ENCODE measurements at places on chromosomes 2 and 18.

GRCh38 chr2:19702267-19702666 is 199.5 kb downstream of the TTC32 start:
- DNase-seq = no peak

DNA sequence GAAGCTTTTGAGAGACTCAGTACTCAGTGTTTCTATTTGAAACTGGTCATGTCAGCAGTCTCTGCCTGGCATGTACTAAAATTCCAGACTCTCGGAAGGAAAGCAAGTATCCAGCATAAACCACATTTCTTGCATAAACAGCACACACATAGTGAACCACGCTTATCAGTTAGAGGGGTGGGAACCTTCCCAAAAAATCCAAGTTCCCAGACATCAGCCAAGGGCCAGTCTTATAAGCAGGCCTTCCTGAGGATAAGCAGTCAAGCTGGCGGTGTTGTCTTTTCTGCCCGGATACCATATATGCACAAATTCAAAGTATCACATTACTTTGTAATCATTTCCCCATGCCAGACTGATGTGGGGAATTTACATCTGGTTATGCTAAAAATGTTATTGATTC is 73.6 kb downstream of the ST6GAL2 start:
- DNase-seq = no peak

DNA sequence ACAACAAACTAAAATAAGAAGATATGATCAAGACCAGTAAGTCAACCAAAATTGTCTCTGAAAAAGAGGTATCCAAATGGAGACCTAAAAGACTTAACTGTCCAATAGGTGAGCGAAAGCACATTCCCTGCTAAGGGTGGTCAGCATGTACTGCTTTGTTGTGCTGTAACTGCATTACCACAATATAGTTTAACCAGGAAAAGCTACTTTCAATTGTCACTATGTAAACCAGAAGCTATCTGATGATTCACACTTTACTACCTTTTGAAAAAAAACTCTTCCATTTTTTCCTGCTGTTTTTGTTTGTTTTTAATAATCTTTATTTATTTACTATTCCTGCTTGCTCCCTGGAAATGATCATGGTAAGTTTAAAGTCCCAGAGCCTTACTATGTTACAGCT is 36.1 kb downstream of the ASXL2 start:
- no peak for DNase-seq

- no peak for DNase-seq
Observed at GRCh38 chr2:72155737-72156136, 8.1 kb upstream of the CYP26B1 start.

DNA sequence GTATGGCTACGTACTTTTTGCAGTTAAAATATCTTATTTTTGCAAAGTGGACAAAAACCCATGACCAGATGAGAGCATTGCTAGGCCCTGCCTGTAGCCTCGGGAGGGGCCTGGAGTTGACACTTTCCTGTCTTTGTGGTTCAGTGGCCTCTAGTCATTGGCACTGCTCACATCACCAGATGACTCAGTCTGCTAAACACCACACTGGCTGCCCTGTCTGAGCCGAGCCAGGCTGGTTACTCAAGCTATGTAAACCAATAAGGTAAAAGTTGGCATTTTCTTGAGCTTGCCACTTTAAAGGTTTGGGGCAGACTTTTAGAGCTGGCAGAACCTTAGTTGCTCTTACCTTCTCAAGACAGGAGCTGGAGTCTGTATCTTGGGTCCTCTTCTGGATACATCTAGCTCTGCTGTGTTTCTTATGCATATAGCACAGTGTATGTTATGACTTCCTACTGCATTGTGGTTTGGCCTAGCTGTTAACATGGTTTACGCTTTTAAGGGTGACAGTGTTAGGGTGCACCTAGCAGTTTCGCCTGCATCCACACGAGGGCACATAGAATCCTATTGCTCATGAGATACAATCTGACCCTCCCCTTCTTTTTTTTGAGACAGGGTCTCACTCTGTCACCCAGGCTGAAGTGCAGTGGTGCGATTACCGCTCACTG is 76.4 kb downstream of the AP1S3 start:
- DNase-seq = no peak

- DNase-seq = no peak
Observed at GRCh38 chr2:179376881-179377280, 112.2 kb upstream of the SESTD1 start.

GRCh38 chr2:16709769-16710168 is 44.1 kb upstream of the CYRIA start:
- DNase-seq = no peak

- DNase-seq = no peak
Observed at GRCh38 chr2:44928483-44929158, 12.9 kb upstream of the SIX3 start.

DNA sequence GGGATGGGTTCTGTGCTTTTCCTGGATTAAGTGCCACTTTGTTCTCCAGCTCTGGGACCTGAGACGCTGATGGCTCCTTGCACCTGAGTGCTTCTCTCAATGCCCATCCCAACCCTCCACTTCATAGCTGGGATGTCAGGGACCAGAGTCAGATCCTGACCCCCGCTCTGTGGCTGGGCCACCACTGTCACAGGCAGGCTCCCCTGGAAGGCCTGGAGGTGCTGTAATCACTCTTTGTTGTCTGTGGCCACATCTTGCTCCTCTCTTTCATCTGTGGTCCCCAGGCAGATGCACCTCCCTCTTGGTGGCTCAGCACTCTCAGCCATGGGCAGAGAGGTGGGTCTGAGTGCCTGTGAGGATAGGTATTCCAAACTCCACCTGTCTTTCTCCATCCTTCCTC is 62.4 kb downstream of the CAPN13 start:
- no peak for DNase-seq

GRCh38 chr18:57397440-57398132 is 37.6 kb upstream of the ONECUT2 start:
- DNase-seq = no peak

DNA sequence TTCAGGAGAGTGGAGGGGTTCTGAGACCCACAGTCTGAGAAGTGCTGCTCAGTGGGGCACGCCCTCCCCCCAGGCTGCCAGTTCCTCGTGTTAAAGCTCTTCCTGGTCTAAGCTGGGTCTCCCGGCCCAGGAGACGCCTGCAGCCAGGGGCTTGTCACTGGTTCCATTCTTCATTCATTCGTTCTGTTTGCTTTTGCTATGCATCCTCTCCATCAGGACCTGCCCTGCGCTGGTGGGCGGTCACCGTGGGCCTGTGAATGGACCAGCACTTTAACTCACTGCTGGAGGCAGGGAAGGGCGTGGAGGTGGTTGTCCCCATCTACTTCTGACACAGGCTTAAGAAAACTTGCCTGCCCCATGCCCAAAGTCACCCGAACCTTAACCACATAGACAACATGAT is 272.8 kb upstream of the HDAC4 start:
- DNase-seq = no peak

DNA sequence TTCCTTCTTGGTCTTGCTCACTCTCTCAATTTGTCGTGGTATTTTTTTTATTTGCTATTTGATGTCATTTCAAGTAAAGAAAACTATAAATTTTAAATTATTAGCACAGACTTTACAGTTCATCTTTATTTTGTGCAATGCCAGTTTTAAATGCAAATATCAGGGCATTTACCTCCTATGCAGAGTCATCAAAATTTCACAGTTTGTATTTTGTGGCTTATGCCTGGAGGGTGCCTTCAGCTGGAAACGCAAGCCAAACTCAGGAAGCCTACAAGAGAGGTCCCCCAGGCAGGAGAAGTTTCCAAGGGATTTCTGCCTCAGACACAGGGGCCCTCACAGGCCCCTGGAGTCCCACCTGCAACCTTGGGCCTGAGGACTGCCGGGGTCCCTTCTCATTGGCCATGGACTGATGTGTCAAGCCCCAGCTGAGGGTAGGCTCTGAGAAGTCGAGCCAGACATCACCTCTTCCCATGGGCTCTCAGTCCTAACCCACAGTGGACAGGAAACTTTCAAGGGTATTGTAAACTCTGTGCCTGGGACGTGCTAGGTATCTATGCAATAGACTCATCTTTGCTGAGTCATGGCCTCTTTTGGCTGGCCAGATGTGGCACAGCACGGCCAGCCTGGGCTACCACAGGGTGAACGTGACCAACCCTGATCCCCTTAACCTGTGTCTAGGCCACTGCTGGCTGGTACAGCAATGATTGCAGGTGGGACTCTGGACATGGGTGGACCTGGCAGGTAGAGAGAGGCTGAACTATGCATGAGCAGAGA is 236.5 kb downstream of the CELF4 start:
- DNase-seq = no peak

DNA sequence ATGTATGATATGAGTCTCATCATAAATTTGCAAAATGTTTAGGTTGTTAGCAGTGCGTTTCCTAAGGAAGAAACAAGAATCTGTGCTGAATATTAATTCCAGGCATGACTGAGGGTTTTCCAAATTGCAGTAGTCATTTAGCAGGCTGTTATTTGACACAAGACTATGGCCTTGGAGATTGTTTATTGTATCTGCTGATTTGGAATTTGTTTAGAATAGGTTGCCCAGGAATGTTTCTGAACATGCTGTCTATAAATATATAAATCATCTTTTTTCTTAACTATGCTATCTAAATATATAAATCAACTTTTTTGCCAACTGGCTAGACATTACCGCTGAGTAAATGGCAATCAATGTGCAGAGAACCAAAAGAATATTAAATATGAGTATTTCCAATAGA is 90.9 kb downstream of the DOK6 start:
- no peak for DNase-seq

- no peak for DNase-seq
Observed at GRCh38 chr2:25794544-25795276, 83.6 kb downstream of the ASXL2 start.

DNA sequence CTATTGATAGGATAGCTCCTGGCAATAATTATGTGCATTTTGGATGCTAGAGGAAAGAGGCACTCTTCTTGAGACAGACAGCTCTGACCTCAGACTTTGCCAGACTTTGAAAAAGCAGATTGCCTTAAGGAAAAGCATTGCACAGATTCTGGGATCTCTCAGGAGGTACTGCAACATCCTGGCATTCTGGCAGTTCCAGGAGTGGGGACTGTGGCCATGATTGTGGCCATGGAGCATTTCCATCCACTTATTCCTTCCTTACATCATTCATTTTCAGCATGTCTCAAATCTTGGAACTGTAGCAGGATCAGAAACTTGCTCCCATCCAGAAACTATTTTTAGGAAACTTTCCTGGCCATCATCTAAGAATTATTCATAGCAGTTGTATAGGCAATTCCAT is 144.9 kb upstream of the FOSL2 start:
- DNase-seq = no peak

- DNase-seq = no peak
Observed at GRCh38 chr2:238699307-238700116, 148.4 kb upstream of the TWIST2 start.

- no peak for DNase-seq
Observed at GRCh38 chr2:222448748-222449181, 24.4 kb downstream of the SGPP2 start.

DNA sequence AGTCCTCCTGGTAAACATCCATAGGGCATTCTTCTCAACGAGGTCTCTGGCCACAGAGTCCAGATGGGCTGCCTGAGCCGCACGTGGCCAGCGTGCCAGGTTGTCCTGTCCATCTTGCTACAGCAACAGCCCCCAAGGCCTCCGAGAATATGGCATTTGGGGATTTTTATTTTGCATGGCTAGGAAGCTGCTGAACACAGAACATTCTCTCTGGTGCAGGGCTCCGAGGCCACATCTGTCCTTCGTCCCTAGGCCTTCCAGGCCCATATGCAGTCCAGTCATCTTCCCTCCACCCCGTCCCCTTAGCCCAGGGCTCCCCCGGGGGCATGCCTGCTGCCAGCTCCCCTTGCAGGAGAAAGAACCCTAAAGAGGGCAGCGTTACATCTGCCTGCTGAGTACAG is 2.3 kb downstream of the HDAC4 start:
- DNase-seq = peak; percentile 44

DNA sequence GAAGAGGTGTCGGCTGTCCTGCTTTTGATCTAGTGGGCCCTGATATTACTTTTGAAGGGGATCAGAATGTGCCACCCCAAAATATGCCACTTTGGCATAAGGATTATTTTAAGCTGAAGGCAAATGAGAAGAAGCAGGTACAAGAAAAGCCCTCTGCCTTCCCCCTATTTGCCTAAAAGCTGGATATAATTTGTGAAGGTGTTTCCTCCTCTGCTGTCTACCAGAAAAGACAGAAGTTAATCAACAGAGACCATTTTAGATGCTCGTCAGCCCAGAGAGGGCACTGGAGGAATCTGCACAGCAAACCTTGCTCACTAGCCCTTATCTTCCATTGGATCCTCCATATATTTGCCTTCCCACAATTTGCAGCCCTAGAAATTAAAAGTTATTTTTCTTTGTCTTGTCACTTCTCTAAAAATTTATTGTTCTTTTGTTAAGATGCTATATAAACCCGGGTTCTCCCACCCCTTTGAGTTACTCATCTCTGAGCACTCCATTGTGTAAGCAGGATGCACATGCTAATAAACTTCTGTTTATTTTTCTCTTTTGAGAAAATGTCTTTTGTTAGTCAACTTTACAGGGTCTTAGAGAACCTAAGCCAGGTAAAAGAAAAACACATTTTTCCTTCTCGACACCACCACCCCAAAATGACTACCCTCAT is 163.2 kb upstream of the SLC1A4 start:
- no peak for DNase-seq

GRCh38 chr18:41326311-41326710 is 628.7 kb upstream of the PIK3C3 start:
- DNase-seq = no peak

DNA sequence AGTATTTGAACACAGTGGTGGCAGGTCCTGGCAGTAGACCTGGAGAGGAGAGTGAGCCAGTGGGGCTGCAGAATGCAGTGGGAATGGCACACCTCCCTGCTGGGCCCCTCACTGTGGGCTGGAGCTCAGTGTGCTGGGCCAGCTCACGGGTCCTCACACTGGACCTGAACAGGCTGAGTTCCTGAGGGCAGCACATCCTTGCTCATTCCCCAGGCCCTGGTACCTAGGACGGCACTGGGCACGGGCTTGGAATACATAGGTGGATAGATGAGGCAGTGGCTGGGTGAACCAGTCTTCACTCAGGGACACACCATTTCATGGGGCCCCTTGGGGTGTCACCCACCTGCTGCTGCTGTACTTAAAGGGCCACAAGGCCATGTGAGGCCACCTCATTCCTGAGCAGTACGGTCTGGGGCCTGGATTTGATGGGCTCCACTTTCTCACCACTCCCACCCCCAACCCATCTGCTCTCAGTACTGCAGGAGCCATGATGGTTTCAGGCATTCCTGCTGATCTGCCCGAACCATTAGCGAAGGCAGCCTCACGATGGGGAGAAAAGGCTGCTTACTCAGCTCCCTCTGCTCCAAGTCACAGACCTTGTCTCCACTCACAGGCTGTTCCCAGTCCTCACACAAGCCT is 4.2 kb downstream of the TMEM177 start:
- DNase-seq = no peak

DNA sequence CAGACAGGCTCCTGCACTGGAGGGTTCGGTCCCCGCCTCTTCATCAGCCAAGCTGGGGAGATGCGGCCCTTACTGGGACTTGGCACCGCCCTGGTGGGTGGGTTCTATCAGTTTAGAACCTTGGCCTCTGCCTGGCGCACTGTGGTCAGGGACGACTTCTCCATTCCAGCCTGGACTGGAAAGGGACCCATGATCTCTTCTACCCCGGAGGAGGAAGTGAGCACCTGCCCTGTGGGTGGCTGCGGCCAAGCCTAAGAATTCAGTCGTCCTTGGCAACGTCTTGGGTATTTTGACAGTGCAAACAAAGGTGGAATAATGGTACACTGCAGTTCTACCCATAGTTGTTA is 106.9 kb upstream of the CD302 start:
- no peak for DNase-seq
